ENCODE measurements at places on chromosomes 12 and 14.

DNA sequence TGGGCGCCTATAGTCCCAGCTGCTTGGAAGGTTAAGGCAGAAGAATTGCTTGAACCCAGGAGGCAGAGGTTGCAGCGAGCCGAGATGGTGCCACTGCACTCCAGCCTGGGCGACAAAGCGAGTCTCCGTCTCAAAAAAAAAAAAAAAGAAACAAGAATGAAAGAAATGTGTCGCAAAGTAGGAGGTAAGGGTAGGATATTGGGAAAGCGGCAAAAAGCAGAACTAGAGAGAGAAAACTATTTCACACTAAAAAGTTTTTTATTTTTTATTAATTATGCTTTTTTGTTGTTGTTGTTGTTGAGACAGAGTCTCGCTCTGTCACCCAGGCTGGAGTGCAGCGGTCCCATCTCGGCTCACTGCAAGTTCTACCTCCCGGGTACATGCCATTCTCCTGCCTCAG lies 17.7 kb downstream of the SBNO1 start:
- no peak for DNase-seq

GRCh38 chr14:90278199-90279175 lies 22.1 kb downstream of the PSMC1 start:
- DNase-seq, result no peak

- no peak for DNase-seq
These were observed at the start of gene ZNF219 for GRCh38 chr14:21098076-21098891. TSS of gene ZNF219 (minus strand) at chr14:21098655. CDS start at chr14:21093591, 5,064 bp downstream.

DNA sequence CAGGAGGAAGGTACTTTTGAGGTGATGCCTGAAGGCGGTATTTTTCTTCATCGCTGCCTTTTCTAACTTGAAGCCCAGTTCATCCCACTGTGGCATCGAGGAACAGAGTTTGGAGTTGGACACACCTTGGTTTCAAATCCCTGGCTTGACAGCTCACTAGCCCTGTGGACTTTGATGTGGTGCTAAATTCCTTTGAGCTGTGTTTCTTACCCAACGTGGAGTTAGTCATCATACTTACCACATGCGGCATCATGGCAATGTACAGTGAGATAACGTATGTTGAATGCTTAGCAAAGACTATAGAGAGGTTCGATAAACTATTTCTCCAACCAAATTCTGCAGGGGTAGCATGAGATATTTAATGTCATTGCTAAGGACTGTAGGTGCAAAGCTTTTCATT lies 3.4 kb downstream of the PLEKHG3 start:
- no peak for DNase-seq

DNA sequence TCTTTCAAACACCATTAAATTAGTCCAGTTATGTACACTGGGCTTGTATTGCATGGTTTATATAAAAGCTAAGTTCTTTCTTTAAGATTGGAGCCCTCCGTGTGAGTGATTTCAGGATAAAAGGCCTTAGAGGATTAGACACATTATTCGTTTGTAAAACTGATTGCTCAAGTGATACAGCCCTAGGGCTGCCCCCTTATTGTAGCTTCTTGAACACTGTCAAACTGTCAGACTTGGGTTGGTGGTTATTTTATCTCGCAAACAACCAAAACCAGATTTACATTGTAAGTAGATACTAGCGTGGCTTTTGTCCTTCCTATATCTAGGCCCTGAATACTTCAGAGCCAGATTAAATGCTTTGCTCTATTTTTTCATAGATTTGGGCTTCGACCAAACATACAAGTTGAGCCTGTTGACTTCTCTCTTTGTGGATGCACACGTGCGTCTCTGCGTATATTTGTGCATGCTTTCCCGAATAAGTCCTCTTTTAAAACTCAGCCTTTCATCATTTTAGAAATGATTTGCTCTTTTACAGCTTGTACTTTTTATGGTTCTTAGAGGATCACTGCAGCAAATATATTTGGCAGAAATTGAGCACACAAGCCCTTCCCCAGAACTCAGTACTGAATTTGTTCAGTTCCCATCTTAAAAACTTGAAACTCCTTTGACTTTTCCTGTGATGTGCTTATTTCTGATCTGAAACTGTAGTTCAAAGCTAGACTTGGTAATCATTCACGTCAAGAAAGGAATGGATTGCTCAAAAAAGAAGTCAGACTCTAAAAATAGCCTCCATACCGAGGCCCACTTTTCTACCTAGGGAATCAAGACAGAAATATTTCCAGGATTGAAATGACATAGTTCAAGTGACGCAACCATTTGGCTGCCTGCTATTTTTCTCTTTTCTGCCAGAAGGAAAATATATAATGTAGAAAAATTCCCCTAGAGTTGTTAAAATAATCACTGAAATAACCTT lies 129.5 kb downstream of the ETV6 start:
- DNase-seq, result no peak

DNA sequence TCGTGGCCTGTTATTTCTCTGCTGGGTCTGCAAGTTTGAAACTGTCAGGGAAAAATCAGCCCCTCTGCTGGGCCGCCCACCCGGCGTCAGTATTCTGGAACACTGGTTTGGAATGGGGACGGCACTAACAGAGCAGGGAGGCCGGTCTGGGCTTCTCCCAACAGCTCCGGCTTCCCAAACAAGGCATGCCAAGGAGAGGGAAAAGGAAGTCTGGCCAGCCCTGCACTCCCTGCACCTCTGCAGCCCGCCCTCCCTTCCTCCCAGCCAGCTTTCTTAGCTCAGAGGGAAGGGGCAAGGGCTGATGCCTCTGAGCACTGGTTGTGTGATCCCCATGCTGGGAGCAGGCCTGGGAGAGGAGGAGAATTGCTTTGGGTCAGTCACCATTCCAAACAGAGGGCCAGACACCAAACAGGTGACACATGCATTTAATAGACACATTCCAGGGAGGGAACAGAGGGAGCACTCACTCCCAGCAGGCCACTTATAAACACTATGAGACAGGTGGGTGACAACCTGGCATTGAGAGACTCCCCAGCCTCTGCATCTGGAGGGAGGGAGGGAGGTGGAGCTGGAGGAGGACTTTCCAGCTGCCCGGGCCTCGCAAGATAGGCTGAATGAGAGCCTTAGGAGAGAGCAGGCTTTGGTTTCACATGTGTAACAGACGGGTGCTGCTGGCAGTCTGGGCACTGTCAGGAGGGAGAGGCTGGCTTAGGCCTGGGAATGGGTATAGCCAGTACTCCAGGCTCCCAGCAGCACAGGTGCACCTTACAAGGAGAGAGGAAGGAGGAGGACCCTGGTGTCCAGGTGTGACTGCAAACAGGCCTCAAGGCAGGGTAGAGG lies 10.3 kb downstream of the KRT75 start:
- no peak for DNase-seq

GRCh38 chr14:44914849-44915248 lies 46.9 kb downstream of the KLHL28 start:
- no peak for DNase-seq

GRCh38 chr12:55722948-55723347 lies 2.8 kb downstream of the RDH5 start:
- no peak for DNase-seq

DNA sequence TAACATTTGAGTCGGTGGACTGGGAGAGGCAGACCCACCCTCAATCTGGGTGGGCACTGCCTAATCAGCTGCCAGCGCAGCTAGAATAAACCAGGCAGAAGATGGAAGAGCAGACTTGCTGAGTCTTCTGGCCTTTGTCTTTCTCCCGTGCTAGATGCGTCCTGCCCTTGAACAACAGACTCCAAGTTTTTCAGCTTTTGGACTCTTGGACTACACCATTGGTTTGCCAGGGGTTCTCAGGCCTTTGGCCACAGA lies 27.2 kb upstream of the DNM1L start:
- DNase-seq, result no peak

DNA sequence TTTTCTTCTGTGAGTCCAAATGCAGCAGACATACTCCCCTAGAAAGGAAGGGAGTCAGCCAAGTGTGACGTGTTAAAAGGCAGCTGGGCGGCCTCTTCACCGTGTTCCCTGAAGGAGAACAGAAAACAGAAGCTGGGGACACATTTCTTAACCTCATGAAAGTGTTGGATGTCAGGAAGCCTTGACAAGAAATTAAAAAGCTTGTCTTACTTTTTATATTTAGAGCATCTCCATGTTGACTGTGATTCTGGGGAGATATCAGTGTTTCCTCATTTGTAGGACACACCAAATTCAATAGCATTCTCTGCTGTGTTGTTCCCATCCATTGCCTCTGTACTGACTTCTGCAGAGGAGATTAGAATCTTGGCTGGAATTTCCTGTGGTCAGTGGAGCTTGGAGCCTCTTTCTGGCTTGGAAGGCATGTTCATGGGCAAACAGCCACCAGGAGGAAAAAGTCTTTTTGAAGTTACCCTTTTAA lies 93.7 kb downstream of the RMST start:
- DNase-seq, result no peak

DNA sequence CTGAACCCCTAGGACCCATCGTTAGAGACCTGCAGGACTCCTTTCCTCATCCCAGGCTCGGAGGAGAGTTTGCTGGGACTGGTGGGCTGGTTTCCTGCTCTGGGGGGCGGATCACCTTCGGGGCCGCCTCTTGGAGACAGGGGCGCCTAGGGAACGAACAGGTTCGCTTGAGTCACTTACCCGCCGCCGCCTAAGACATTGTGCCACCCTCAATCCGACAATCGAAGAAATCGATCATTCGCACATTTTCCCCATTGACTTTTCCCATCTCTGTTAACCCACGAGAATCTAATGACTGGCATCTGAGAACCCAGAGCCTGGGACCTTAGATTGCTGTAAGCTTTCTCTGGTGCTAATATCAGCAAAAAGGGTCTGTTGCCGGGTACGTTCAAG lies 322 bp downstream of the SLC39A9 start:
- no peak for DNase-seq

DNA sequence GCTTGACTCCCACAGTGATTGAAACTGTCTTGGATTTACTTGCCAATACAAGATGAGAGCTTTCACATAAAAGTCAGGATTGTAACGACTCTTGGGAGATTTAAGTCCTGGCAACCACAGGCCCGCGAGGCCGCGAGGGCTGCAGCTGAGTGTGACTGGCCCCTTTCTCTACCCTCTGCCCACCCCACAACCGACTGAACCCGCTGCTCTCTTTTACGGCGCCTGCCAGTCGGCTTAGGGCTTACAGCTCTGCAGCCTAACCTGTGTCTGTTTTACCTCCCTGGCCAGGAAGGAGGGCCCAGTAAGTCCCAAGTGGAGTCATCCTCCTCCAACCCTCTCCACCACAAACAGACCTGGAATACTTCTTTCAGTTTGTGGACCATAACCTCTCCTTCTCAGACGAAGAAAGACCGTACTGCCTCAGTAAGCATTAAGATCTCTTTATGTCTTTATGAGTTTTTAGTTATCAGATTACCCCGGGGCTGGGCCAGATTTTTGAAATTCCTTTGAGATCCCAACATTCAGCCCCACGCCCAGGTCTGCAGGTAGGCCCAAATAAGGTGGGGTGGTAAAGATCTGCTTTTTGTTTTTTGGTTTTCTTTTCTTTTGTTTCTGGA lies 12.6 kb upstream of the TIGAR start:
- no peak for DNase-seq

- no peak for DNase-seq
These were observed 25.9 kb downstream of the PPP4R3A start for GRCh38 chr14:91484186-91484585.

DNA sequence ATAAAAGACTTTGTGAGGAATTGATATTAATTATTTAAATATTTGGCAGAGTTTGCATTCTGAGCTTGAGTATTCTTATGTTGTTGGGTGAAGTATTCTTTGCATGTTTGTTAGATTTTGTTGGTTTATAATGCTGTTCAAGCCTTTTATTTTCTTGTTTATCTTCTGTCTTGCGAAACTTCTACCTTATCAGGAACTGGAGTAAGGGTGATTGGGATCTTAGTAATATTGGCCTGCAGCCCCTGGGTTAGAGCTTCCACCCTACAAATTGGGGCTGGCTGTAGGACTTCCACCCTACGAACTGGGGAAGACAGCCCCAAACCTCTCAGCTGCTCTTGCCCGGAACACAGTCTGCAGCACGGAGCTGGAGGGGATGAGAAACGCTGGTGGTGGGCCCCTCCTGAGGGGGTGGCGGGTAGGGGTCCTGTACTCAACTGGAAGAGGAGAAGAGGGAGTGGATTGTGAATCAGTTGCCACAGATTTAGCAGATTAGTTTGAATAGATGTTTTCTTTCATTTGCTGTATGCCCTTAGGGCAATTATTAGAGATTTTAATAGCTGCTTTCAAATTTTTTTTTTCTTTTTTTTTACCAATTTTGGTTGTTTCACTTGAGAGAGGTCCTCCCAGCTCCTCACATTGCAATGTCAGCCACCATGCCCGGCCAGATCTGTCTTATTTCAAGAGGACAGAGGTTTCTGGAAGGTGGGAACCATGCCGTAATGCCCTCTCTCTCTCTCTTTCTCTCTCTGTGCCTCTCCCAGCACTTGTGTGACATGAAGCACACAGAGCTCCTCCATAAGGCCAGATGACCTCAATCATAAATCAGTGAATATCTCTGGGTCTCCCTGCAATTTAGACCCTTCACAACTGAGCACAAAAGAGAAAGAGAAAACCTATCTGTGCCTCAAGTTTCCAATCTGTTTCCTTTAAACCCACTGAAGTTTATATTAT lies 123.4 kb downstream of the DICER1 start:
- no peak for DNase-seq

GRCh38 chr14:20989787-20990600 lies at the start of gene METTL17:
TSS of gene METTL17 (plus strand) at chr14:20989980. CDS start at chr14:20990003, 23 bp downstream.
- DNase-seq, result peak; percentile 68

DNA sequence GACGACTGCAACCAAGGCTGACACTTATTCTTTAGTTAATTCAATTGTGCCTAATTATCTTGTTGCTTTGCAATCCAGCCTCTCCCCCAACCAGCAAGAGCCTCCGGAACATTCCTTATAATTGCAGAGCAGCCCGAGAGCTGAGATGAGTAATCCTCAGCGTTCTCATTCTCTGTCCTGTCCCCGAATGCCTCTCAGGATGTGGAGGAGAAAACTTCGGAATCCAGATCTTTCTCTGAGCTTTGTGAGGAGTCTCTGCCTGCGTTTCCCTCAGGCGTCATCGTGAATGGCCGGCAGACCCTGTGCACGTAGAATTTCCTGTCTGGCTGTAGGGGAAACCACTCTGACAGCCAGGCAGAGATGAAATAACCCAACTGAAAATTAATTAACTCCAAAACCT lies 160.5 kb upstream of the DIO3 start:
- DNase-seq, result no peak

GRCh38 chr12:110794623-110795280 lies 52.0 kb upstream of the CCDC63 start:
- DNase-seq, result no peak
